ENCODE measurements at places on chromosomes 2 and 18.
A peak's percentile ranks its signal among the peaks of the same experiment; 100 is the strongest.

DNA sequence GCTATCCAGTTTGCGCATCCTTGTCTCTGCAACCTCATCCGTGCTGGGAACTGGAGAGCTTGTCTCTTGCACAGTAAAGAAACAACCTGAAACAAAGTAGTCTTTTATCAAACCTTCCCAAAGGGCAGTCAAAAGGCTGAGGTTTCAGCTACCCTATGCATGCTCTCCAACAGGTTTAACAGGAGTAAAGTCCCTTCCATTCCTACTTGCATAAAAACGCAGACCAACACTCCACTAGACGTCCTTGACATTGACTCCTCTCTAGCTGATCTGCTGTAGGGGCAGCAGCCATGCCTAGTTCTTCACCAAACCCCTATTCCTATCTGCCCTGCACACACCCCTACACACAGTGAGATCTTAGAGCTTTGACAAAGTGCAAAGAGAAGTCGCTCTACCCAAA lies 41.5 kb downstream of the L3MBTL4 start:
- no peak for DNase-seq

GRCh38 chr18:13175754-13176210 lies 42.8 kb upstream of the LDLRAD4 start:
- no peak for DNase-seq

- peak; percentile 63 for DNase-seq
Measured at GRCh38 chr2:231800493-231801091, 14.3 kb downstream of the COPS7B start.

DNA sequence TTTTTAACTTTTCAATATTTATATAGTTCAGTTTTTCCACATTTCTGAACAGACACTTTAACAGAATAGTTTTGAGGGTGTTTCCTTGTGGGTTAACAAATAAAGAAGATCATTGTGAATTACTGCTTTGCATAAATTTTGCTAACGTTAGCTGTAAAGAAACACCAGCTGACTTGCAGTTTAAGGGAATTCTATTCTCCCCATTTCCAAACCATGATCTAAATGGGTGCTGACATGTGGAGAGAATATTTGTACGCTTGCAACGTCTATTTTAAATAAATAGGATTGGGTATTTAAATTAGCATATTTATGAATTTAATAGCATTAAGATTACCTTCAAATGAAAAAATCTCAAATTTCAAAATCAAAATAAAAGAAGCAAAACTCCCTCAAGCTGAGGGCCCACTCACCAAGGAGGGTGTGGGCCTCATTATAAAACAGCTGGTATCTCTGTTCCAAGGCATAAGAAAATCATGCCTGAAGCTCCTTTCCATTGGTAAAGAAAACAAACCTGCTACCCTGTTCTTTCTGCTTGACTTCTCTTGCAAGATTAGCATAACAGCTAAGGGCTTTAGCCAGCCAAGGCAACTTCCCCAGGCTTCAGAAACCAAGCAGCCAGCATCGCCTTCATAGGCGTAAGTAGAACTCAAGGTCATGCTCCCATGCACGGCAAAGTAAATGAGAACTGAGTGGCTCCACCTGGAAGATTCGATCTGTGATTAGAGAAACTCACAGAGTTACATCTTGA lies 3.2 kb downstream of the MRO start:
- DNase-seq = no peak

GRCh38 chr2:78154586-78154985 lies 632.4 kb upstream of the LRRTM4 start:
- no peak for DNase-seq

GRCh38 chr2:233503947-233504637 lies 62.5 kb downstream of the USP40 start:
- DNase-seq = no peak

GRCh38 chr2:46328291-46328690 lies 31.1 kb downstream of the EPAS1 start:
- no peak for DNase-seq

GRCh38 chr2:145488571-145488970 lies 968.7 kb upstream of the ZEB2 start:
- no peak for DNase-seq

DNA sequence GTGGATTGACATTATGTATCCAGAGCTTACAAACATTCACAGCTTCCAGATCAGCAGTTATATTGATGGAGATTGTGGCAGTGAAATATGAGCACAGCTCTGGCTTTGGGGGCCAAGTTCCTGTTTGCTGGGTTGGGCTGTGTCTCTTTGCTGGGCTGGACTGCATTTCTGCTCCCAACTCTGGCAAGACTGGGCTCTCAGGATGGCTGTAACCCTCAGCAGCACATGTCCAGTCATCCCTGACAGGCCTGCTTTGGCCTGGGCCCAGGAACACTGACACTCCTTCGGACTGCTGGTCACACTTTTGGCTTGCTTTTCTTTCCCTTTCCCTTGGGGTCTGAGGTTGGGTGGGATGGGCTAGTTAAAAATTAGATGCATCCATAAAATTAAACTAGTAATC lies 17.9 kb upstream of the VPS4B start:
- DNase-seq = no peak

GRCh38 chr2:45145073-45145899 lies 136.0 kb upstream of the SIX2 start:
- DNase-seq = no peak

DNA sequence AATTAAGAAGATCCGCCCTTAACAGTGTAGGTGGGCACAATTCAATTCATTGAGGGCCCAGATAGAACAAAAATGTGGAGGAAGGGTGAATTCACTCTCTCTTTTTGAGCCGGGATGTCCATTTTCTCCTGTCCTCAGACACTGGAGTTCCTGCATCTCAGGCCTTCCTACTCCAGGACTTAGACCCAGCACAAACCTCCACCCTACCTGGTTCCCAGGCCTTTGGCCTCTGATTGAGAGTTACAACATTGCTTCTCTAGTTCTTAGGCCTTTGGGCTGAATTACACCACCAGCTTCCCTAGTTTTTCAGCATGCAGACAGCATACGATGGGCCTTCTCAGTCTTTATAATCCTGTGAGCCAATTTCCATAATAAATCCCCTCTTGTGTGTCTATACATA lies 87.8 kb upstream of the TMEM17 start:
- DNase-seq = no peak

DNA sequence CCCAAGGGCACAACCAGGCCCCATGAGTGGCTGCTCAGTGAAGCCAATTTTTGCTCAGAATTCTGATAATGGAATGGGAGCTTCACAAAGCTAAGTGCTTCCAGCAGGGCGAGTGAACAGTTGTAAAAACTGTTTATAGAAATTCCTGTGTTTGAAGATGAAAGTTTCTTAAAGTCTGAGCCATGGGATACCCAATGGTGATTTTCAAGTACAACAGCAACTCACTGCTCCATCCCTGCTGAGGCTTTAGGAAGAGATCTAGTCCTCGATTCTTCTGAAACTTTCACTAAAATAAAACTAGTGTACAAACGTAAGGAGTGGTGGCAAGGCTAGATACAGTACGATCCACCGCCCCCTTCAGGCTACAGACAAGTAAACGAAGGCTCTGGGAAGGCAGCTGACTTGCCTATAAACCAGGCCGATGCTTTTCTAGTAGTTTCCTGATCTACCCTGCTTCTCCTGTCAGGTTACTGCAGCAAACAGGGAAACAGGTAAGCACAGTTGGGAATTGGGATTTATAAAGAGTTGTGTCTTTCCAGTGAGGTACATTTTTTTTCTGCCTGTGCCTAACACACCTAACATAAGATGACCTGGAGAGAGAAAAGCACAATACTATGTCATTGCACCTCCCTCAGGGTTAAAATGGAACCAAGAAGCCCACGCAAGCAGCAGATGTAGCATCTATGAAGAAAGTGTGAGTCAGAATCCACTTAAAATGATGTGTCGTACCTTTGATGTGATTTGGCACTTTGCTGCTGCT lies 108.7 kb downstream of the UXS1 start:
- DNase-seq = peak; percentile 50

- no peak for DNase-seq
Measured at GRCh38 chr2:23199115-23199918, 185.7 kb upstream of the KLHL29 start.

- DNase-seq = no peak
Measured at GRCh38 chr2:235142601-235143000, 190.8 kb downstream of the SH3BP4 start.

GRCh38 chr2:36380624-36381481 lies 25.3 kb downstream of the CRIM1 start:
- peak; percentile 68 for DNase-seq

DNA sequence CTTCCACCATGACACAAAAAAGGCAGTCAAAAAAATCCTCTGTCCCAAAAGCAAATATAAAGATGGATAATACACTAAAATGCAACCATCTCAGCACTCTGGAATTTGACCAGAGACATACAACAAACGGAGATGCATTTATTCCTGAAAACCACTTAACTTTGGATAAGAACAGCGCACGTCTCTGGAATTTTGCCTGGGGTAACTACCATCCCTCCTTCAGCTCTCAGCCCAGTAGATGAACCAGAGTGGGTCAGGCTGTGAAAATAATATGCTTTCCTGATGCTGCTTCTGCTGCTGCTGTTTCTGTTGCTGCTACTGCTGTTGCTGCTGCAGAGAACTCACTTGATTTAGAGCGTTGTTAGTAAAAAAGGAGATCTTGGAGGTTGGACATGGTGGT lies 133.8 kb upstream of the ACVR2A start:
- DNase-seq = no peak

DNA sequence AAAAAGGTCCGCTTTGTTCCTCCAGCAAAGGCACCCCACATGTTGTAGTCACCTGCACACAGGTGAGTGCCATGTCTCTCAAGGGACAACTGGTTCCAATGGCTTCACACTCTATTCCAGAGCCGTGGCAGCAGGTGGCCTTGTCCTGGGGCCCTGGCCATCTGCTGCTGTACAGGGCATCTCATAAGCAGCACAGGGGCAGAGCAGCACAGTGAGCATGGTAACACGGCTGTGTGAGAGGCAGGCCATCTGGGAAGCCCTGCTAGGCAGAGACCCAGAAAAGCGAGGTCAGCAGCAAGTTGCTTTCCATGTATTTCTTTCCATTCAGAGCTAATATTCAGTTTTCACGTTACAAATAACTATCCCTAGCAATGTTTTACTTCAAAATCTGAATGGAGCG lies 54.7 kb downstream of the CMPK2 start:
- DNase-seq = no peak

- peak; percentile 61 for DNase-seq
Measured at GRCh38 chr2:54657664-54658083, 65.8 kb upstream of the EML6 start.

- DNase-seq = no peak
Measured at GRCh38 chr2:127679680-127680361, 4.5 kb upstream of the LIMS2 start.

DNA sequence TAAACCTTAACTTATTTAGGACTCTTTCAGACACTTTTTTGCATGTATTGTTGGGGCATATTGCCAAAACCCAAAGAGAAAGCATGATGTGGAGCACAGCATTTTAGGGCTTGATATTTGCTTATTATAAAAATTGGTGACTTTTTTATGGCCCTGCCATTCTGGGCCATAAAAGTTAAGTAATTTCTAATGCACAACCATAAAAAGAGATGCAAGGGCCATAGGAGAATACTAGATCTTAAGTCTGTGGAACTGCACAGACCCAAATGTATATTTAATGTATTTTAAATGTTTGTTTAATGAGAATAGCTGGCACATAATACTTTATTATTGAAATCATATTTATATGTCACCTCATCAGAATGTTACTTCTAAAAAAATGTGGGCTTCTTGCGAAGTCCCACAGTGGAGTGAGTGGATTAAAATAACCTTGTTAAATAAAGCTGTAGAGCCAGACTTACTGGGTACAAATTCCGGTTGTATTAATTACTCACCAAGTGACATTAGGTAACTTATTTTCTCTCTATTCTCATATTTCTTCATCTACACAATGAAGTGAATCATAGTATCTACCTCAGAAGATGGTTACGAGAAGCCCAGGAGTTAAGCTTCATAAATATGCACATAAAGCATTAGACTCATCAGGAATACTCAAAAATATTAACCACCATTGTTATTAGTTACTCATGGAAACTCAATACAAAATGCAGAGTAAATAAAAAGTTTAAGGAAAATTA lies 52.2 kb downstream of the HNMT start:
- no peak for DNase-seq

DNA sequence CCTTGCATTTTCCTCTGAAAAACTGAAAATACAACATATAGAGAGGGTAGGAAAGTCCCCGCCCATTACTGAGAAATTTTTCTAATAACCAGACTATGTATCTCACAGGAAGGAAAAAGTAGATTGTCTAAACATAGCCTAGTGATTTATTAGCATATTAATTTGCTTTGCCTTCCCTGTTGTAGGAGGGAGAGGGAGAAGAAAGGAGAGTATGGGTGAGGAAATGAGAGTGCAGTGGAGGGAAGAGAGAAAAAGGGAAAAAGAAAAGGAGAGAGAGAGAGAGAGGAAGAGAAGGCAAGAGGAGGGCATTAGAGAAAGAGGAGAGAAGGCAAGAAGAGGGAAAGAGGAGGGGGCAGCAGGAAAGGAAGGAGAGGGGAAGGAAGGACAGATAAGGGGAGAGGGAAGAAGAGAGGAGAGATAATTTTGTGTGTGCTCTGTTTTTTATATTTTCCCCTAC lies 3.6 kb upstream of the KYNU start:
- no peak for DNase-seq

DNA sequence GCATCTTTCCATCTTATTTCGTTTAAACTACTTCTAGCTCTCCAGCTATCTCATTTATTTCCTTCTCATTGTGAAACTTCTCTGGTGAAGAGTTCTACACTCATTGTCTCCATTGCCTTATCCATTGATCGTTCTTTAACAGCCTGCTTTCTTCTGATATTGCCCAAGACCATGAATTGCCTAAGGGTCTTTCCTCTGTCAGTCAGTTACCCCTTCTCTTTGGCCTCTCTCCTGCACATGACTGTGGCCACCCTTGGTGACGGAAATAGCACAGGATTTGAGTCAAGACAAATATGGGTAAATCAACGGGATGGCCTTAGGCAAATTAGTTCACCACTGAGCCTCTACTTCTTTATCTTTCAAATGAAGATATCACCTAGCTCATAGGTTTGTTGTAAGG lies 26.6 kb downstream of the NHEJ1 start:
- DNase-seq = no peak

DNA sequence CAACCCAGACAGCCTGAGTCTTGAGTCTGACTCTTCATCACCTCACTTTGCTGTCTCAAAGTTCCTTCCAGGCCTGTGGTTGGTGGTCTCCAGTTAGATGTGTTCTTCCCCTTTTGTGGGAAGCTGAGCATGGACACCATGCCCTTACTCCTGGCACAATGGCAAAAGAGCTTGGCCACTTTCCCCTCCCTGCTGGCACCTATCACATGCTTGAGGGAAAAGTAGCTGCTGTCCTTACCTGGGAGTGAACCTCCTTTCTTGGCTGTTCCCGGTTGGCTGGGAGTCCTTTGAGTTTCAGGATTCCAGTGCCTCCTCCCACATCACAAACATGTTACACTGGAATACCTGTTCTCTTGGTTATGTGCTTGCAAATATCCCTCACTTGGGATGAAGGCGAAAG lies 97.8 kb downstream of the GATA6 start:
- no peak for DNase-seq

GRCh38 chr18:73945130-73945792 lies 202.4 kb downstream of the FBXO15 start:
- DNase-seq = no peak

DNA sequence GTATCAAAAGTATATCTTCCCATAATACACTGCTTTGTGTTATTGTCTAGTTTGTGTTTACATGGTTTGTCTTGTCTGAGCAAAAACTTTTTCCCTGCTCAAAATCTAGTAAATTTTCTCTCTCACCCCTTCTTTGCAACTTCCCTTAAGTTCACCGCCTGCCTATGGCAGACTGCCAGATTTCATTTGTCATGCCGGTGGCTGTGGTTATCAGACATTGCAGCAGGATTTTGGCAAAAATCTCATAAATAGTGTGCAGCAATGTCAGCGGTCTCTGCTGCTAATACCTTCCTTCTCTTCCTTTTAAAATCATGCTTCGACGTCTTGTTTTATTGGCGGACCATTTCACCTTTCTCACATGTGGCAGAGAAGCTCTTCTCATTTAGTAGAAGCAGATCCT lies 45.6 kb upstream of the TMEM178A start:
- DNase-seq = no peak
